ENCODE measurements at places on chromosomes 12 and 14.

- no peak for DNase-seq
Observed at GRCh38 chr12:54257332-54257731, 22.6 kb downstream of the CBX5 start.

GRCh38 chr14:61231810-61232209, 49.3 kb downstream of the TMEM30B start:
- no peak for DNase-seq

DNA sequence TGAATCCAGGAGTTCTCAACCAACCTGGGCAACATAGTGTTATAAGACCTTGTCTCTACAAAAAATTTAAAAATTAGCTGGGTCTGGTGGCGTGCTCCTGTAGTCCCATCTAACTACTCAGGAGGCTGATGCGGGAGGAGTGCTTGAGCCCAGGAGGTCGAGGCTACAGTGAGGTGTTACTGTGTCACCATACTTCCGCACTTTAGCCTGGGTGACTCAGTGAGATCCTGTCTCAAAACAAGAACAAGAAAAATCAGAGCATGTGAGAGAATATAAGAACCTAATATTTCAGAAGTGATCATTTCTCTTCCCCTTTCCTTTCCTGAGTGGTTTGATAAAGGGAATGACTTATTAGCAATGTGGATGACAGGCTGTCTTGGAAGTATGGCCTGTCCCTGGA, 9.5 kb downstream of the TRAF3 start:
- DNase-seq, result peak; percentile 68

GRCh38 chr12:95712269-95712668, 78.3 kb downstream of the NTN4 start:
- DNase-seq, result no peak

DNA sequence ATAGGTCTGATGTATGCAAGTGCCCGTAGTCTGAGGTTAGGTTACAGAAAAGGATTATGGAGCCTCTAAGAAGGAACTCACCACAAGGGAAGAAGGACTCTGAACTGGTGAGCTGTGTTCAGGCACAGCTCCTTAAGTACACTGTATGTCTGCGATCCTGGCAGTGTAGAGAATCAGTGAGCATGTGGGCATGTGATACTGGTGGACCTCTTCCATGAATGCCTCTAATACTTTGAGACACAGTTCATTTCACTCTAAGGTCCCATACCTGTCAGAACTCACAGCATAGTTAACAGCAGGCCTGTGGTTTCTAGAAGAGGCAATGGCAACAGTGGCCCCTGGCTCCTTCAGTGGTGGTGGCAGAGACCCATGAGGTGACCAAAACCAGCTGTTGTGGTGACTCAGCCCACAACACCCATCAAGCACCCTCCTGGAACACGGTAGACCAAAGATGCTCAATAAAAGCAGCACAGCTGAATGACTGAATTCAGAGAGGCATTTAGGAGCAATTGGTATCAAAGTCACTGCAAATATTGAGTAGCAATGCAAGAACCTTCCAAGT, 6.9 kb upstream of the OR6J1 start:
- peak; percentile 44 for DNase-seq
